Effector CD4-positive, alpha-beta T cell (primary cell): ENCODE measurements at places on chromosomes 2 and 18.

DNA sequence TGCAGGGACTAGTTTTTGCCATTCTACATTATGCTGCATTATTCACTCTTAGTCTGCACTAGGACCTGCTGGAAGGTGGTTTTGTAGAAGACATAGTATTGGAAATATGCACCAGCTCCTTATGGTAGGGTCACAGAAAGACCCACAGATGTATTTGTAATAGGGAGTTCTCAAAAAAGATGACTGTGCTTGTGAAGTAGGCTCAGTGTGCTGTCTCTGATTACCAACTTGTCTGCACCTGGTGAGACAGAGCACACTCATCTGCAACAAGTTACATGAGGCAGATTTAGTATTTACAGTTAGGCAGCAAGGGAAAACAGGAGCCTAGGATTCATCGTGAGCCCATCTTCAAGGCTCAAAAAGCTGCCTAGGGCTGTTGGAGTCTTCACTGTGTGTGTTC lies 29.4 kb downstream of the RHBDD1 start:
- no peak for DNase-seq

GRCh38 chr2:182933629-182934028 lies 67.2 kb upstream of the FRZB start:
- no peak for DNase-seq

DNA sequence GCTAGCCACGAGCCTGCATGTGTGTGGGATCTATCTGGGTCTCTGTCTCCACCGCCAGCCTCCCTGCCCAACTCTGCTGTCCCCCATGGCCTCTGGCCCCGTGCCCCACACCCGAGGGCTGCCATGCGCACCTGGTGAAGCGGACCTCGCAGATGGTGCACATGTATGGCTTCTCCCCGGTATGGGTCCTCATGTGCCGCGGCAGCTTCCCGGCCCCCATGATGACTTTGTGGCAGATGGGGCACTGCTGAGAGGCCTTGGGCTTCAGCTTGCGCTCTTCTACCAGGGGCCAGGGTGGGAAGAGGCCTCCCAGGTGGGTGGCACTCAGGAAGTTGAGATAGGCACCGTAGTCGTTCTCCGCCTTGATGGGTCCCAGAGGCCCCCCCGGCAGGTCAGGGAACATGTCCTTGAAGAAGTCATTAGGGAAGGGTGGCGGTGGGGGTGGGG lies 109.3 kb upstream of the SMAD2 start:
- no peak for DNase-seq

GRCh38 chr18:54916507-54916906 lies 42.8 kb downstream of the CCDC68 start:
- no peak for DNase-seq

DNA sequence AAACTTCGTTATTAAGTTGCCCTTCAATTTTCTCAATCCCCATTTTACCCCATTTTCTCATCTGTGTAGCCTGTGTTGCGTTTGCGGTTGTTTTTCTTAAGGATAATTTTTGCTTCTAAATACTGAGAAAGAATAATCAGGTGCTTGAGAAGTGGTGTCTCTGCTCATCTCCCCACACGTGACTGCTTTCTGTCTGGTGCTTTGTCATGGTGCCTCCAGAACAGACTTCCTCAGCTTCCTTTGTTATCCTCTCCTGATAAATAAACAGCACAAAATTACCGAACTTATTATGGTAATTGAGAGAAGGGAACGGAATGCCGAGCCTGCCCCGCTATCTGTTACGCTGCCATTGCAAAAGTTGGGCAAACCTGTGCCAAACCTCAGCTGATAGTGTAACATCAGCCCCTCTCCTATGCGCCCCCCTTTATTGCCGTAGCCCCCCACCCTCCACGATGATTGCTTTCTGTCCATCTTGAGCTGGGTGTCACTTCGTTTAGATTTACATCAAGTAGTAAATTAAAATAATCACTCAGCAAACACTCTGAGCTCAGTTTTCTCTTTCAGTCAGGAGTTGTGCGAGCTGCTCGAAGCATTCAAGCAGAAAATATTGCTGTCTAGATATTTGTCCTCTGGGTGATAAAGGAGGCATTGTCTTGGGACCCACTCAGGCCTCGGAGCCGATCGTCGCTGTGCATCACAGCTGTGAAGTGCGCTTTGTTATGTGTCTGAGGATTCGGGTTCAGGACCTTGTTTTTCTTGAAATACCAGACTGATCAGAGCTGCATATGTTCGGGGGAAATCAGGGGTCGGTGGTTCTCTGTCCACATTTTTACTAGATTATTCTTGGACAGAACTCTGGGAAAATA lies 1008.5 kb upstream of the FANCL start:
- DNase-seq = no peak

- no peak for DNase-seq
Observed at GRCh38 chr2:203175371-203175770, 63.4 kb upstream of the CYP20A1 start.

GRCh38 chr2:206457188-206457634 lies 13.9 kb downstream of the ADAM23 start:
- DNase-seq = no peak

- DNase-seq = no peak
Observed at GRCh38 chr18:12479536-12479935, 71.8 kb downstream of the PRELID3A start.

DNA sequence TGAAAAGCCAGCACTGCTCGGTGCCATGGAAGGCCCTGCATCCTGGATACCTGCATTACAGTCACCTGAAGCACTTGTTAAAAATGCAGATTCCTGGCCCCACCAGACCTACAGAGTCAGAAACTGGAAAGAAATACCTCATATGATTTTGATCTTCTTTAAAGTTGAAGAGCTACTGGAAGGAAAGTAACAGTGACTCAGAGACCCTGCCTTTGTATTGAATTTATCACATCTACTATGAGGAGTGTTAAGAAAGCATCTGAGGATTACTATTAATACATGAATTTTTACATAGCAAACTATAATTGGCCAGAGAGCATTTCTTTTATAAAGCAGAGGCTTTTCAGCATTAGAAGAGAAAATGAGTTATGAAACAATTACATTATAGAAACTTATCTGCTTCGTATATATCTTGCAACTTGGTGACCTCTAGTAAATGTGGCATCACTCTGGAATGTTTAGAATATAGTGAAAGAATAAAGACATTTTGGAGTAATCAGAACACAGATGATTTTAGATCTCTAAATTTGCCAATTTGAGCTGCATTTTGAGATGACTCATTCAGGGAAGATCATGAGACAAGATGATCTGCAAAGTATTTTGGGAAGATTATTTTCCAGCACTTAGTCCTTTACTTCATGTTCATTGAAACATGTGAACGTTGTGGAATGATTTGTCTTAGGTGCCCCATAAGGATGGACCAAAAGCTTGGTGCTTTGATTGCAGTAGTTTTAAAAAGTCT lies 12.2 kb downstream of the PTPRM start:
- no peak for DNase-seq
